ENCODE measurements at places on chromosomes 5 and 9.

- no peak for DNase-seq
Observed at GRCh38 chr9:124164811-124165210, 92.9 kb upstream of the NEK6 start.

DNA sequence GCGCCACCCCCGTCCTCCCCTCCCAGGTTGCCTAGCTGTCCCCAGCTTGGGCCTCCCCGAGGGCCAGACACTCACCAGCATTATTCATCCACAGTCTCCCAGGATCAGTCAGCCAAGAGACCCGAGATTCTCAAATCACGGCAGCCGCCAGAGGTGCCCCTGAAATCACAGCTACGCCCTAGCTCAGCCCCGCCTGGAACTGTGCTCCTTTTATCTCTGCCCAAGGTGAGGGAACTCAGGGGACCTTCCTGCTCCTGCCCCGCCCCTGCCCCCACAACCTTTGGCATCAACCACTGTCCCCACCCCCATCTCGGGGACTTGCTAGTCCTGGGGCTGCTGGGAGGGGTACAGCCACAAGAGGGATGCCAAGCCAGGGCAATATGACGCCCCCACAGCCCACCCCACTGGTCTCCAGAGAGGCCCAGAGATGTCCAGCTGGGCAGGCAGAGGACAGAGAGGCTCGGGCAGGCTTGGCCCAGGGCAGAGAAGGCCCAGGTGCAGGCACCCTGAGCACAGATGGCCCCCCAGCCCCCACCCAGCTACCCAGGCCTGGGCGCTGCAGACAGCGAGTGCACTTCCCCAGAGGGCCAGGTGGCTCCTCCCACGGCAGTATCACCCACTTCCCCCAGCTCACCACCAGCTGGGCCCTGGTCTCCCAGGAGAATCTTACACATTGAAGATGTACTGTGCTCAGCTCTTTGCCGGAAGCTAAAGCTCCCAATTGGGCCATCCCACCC, at the start of gene FUT7:
TSS of gene FUT7 (minus strand) at position 185 of the 737 bp plus-strand sequence. CDS start at position 88, 97 bp downstream.
- DNase-seq = peak; percentile 87

GRCh38 chr9:15837079-15837679, 284.3 kb downstream of the CCDC171 start:
- DNase-seq = peak; percentile 44

DNA sequence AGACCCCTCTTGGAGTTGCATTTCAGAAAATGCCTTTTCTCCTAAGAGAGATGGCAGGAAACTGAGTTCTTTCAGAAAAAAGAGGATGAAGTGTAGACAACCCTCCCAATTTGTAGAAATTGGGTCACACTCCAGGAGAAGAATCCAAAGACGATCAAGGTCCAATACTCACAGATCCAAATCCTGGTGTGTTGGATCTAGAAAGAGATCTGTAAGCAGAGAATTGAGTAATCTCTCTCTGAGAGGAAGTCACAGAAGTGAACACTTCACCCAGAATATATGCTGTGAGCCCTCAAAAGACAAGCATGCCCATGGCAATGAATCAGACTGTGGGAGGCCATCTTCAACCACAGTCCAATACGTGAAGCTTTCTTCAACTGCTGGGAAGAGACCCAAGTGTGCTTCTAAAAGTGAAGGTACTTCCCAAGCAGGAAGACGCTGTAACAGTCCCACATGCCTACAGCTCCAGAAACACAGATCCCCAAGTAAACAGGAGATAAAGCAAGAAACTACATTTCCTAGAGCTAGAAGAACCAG, 182.7 kb downstream of the SMC2 start:
- DNase-seq = no peak

GRCh38 chr5:124349931-124350330, 396.5 kb downstream of the ZNF608 start:
- no peak for DNase-seq

GRCh38 chr5:16926417-16926816, 9.7 kb downstream of the MYO10 start:
- no peak for DNase-seq

GRCh38 chr9:117125531-117125930, 289.3 kb downstream of the ASTN2 start:
- no peak for DNase-seq

DNA sequence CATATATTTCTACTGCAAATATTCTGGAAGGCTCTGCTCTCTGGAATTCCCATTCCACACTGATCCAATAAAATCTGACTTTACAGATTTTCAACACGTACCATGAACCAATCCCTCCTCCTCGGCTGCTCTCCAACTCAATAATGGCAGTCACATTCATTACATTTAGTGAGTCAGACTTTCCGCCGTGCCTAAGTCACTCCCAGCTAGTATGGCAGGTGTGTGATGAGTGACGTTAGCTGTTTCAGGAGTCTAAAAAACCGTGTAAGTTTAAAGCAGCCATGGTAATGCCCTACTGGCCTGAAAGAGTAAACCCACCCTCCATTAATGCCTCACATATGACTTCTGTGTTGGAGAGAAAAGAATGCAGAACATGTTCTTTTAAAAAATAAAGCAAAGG, 3.3 kb downstream of the FBN2 start:
- no peak for DNase-seq

- no peak for DNase-seq
Observed at GRCh38 chr9:133673258-133673655, 37.1 kb downstream of the DBH start.

DNA sequence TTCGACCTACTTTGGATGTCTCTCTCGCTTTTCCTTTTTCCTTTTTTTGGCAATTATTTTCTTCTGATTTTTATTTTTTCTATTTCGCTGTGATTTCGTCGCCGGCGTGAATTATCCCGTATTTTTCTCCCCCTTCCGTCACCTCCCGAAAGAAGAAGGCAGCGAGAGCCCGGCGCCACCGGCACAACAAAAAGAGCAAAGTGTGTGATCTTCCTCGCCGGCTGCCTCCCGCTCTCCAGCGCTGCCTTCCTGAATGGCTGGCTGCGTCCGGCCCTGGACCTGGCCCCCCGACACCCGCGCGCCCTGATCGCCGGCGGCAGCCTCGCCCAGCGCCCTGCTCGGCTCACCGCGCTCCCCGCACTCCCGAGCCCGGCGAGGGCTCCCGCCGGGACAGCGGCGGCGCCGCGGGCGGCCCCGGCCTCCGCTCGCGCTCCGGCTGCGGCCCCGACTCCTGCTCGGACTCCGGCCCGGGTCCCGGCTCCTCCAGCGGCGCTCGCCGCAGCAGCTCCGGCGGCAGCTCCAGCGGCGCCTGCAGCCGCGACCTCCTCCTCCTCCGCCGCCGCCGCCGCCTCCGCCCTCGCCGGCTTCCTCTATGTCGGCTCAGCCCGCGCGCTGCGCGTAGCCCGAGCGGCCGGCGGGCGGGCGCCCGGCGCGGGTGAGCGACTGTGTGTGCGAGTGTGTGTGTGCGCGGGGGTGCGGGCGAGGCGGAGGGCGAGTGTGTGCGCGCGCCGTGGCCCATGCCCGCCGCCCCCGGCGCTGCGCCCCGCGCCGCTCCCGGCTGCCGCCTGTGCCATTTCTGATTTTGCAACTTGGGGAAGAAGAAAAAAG, 960 bp downstream of the NR2F1 start:
- DNase-seq = peak; percentile 28

DNA sequence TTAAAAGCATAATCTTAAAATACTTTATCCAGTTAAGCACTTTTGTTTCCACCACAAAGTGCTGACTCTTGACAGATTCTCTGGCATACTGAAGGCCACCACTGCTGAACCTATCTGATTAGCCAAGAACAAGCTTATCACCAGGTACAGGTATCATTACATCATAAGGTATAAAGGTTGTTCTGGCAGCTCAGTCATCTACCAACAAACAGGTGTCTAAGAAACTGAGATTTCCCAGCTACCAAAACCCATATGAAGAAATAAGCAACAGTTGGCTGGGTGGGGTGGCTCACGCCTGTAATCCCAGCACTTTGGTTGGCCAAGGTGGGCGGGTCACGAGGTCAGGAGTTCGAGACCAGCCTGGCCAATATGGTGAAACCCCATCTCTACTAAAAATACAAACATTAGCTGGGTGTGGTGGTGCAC, 5.0 kb downstream of the MTMR12 start:
- no peak for DNase-seq

GRCh38 chr9:136703276-136703860, 9.0 kb upstream of the DIPK1B start:
- no peak for DNase-seq

DNA sequence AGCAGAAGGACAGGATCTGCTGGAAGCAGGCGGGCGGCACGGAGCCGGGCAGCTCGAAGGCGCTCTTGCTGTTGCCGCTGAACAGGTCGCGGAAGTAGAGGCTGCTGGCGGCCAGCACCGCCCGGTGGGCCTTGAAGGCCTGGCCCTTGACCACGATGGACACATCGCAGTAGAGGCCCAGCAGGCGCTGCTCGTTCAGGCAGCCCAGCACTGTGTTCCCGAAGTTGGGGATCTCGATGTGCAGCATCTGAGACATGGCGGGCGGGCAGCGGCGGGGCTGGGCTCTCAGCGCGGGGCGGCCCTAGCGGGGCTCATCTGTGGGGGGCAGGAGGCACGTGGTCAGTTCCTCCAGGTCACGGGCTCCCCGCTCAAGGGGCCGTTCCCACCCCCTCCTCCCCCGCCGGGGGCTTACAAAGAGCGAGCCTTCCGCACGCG, 44.8 kb downstream of the NACC2 start:
- DNase-seq = no peak

DNA sequence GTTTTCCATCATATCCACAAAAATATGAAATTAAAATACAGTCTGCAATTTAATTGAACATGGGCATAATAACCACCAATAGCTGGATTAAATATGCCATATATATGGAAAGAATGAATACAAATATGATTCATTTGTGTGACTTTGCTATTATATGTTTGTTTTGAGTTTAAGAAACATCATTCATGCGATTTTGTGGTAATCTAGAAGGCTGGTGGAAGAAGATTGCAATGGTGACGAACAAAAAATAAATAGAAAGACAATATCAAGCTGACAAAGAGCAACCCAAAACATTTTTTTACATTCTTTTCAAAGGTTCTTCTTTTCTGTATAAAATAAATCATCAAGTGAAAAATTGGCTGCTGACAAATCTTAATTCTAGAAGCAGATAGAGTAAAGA, 610.0 kb downstream of the MAT2B start:
- no peak for DNase-seq

DNA sequence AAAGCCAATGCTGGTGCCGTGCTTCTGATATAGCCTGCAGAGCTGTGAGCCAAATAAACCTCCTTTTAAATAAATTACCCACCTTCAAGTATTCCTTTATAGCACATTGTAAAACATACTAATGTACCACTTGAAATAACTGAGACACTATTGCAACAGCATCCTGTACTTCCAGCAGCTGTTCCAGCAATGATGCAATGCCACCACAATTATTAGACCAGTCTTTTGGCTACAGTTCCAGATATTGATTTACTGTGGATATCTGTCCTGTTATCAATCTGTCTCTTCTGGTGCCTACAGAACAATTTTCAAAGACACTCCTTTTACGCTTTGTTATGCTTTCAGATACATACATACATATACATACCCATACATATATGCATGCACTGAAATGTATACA, 567.9 kb downstream of the TAF11L14 start:
- no peak for DNase-seq

- no peak for DNase-seq
Observed at GRCh38 chr5:3993856-3994473, 398.3 kb downstream of the IRX1 start.

GRCh38 chr5:146940295-146940694, 61.7 kb upstream of the PPP2R2B start:
- DNase-seq = no peak

- peak; percentile 80 for DNase-seq
Observed at GRCh38 chr9:124054582-124055227, 43.1 kb downstream of the LHX2 start.

GRCh38 chr5:35859101-35859661, 2.5 kb downstream of the IL7R start:
- DNase-seq = peak; percentile 56
